ENCODE measurements at places on chromosomes 13 and 19.

DNA sequence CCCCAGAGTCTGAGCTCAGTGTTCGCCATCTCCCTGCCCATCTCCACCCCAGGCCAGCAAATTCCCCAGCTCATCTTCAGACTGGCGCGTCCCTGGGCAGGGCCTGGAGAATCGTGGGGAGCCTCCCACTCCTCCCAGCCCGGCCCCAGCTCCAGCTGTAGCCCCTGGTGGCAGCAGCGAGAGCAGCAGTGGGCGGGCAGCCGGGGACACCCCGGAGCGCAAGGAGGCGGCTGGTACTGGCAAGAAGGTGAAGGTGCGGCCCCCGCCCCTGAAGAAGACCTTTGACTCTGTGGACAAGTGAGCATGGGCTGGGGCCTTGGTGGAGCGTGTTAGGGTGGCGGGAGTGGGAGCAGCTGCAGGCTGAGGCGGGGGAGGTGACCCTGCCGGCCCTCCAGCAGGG is 8.4 kb upstream of the PRR19 start:
- no peak for DNase-seq

DNA sequence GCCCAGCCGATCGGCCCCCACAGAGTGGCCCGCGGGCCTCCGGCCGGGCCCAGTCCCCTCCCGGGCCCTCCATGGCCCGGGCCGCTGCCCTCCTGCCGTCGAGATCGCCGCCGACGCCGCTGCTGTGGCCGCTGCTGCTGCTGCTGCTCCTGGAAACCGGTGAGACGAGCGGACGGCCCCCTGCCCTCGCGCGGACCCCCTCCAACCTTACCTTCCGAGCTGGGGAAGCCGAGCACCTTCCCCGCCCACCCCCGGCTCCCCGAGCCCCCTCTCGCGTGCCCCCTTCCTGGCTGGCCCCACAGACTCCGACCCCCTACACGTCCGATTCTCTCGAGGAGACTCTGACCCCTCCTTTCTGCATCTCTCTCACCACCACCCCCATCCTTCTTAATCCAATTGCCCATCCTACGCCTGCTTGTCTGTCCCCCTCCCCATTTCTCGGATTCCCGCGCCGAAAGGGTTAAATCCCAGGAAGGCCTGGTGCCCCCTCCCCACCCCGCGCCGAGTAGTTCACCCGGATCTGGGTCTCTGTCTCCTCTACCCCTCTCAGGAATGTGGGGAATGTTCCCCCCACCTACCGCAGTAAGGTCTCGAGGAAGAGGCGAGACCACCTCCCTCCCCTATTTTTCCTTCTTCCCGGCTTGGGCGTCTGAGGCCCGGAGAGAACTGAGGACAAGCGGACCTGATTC is 502 bp downstream of the NECTIN2 start:
- DNase-seq = no peak

DNA sequence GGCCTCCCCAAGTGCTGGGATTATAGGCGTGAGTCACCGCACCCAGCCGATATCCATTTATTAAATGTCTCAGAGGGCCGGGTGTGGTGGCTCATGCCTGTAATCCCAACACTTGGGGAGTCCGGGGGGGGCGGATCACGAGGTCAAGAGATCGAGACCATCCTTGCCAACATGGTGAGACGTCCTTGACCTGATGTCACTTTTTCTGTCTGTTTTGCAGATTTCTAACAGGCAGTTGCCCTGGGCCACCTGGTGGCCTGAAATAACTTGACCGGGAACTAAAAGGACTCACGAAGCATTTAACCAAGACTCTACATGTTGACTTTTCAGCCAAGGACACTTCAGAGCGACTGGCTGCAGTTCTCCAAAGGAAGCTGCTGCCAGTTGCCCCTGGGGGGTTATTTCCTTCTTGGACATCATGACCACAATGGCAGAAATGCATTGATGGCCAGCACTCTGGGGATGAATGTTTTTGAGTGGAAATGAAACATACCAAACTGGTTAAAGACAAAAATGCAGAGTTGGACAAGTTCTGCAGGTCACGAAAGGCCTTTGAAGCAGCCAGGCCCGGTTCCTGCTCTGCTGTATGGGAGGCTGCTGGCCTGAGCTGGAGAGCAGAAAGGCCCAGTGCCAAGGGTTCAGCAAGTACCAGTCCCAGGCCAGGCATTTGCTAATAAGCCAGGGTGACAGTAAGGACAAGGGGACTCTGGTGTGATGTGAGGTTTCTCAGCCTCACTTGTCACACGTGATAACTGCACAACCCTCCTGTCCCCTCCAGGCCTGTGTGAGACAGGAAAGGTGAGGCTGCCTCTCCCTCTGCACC is 8.3 kb downstream of the ZNF837 start:
- DNase-seq = no peak

- no peak for DNase-seq
These were observed 121.2 kb downstream of the PDS5B start for GRCh38 chr13:32707471-32707870.

DNA sequence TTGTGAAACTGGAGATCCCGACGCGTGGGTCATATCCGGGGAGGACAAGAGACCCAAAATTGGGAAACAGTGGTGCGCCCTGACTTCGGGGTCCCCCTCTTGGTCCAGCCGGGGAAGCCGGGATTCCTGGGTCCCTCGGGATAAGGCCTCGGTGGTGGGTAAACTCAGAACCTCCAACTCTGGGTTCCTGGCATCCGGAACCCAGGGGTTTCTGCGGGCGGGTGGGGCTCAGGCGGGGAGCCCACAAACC is 688 bp downstream of the ZFP36 start:
- no peak for DNase-seq

DNA sequence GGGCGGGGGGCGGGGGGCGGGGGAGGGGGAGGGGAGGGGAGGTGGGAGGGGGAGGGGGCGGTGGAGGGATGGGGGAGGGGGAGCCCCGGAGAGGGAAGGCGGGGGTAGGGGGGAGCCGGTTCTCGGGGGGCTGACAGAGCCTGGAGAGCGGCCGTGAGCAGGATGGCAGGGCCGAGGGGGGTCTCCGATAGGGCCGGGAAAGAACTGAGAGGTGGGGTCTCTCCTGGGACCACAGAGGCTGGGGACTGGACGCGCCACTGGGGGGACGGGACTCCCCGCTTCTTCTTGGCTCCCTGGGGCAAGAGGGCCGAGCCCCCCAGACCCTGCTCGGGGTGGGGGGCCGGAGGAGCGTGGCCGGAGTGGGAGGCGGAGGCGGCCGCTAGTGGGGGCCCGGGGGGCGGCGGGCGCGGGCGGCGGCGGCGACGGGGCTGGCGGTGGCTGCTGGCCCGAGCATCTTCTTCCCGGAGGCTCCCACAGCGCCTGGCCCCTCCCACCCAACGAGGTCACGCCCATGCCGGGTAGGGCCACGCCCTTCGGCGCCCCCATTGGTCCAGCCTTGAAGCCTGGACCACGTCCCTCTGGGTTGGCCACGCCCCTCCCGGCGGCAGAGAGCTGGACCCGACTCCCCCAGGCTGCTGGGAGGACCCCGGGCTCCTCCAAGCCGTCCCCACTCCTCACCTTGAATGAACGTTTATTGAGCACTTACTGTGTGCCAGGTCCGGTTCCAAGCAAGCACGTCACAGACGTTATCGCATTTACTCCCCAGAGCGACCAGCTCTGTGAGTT is at the start of gene NOVA2:
Gene NOVA2 (minus strand): TSS at position 313 of the 786 bp plus-strand sequence. CDS start 514 bp downstream, outside the sequence.
- peak; percentile 84 for DNase-seq

GRCh38 chr13:39784347-39784746 is 128.9 kb downstream of the COG6 start:
- DNase-seq = no peak

Measured in globus pallidus (tissue), 1 donor.